Amniotic epithelial cell (primary cell): ENCODE measurements at places on chromosomes 5 and 9.

GRCh38 chr5:32709750-32710549 is 1.2 kb upstream of the NPR3 start:
- peak; percentile 71 for DNase-seq

GRCh38 chr5:162360373-162360931 is 292.9 kb downstream of the GABRG2 start:
- DNase-seq = no peak

DNA sequence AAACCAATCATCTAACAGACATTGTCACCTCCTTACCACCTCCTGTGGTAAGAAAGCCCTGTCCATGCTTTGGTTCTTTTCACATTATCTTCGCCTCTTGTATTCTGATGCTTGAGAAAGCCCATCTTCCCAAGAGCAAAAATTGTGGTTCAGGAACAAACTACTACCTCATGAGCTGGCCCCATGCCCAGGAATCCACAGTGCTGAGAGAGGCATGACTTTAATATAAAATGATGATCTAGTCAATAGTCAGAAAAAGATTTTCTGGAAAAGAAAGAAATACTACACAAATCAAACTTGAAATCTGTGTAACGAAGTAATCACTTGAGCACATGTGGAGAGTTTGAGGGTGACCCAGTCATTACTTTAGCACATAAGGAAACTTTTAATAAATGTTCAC is 94.7 kb downstream of the FGF10 start:
- no peak for DNase-seq

GRCh38 chr5:10276691-10277090 is 26.6 kb downstream of the CCT5 start:
- no peak for DNase-seq

GRCh38 chr5:126531543-126532120 is 63.4 kb downstream of the ALDH7A1 start:
- DNase-seq = no peak

GRCh38 chr5:81230416-81230815 is 2.7 kb upstream of the CKMT2 start:
- peak; percentile 67 for DNase-seq

GRCh38 chr5:155935723-155936122 is 391.2 kb upstream of the SGCD start:
- DNase-seq = no peak

- no peak for DNase-seq
Observed at GRCh38 chr5:178818094-178818493, 41.7 kb upstream of the ZNF354B start.

DNA sequence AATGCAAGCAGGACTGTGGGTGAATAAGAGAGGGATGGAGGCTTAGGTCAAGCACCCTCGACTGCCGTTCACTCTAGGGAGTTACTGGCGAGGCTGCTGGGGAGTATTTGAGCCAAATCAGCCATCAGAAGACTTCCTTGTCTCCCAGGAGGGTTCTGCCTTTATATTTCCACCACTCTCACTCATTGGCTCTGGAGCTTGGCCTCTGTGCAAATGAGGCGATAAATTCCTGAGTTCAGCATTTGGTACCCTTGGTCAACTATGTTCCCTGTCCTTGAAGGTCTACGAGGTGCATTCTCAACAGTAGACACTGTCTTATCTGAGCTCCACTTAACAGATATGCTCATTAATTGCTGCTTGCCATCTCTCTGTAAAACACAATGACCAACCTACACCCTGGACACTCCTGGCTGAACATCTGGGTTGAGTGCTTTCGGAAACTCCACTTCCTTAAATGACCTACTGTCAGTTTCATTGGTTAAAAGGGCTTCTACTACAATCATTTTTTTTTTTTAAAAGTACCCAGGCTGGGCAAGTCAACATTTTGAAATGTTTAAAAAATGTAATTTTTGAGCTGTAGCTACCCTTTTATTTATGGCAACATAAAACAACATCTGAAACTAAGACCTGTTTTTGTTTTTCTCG is 153.2 kb downstream of the NTRK2 start:
- no peak for DNase-seq

DNA sequence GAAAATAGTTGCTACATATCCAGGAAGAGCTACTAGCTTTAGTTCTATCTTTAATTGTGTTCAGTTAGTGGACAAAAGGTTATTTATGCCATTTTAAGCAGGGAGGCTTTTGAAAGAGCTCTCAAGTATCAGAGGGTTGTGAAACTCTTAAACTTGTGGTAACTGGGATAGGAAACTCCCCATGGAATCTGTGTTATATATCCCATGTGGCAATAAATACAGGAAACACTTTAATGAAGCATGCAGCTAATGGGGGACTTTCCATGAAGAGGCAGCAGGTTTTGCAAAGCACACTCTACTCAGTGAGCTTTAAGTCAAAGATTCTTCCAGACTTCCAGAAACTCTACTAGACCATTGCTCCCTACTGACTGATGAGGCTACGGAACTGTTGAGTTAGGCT is 805.0 kb upstream of the C9orf72 start:
- peak; percentile 11 for DNase-seq

GRCh38 chr5:59361454-59361853 is 532.1 kb downstream of the PDE4D start:
- no peak for DNase-seq

DNA sequence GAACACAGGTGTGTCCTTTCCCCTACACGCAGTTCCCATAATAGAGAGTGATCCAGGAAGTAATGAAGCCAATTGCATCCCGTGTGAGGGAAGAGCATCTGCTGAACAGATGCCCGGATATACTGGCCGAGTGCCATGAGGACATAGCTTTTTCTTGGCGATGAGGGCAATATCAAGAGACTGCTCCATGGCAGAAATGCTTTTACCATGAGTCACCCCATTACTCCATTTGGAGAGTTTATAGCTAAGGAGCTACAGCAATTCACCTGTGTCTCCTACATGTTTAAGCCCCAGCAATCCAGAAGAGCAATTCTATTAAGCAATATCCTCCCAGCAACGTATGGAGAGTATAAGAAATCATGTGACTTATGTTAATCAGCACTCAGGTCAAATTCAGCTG is 222.0 kb upstream of the KLF4 start:
- DNase-seq = peak; percentile 87

- no peak for DNase-seq
Observed at GRCh38 chr5:107952450-107952849, 281.7 kb upstream of the EFNA5 start.

- DNase-seq = no peak
Observed at GRCh38 chr9:130523921-130524320, 55.5 kb upstream of the FUBP3 start.

- DNase-seq = peak; percentile 70
Observed at GRCh38 chr9:127122176-127123063, at the start of gene ANGPTL2. ANGPTL2 (minus strand) TSS chr9:127122635; CDS start chr9:127108731, 13,904 bp downstream.

- peak; percentile 52 for DNase-seq
Observed at GRCh38 chr9:2837915-2838314, 6.0 kb downstream of the PUM3 start.

GRCh38 chr5:121834021-121834420 is 17.7 kb upstream of the FTMT start:
- DNase-seq = no peak

- no peak for DNase-seq
Observed at GRCh38 chr9:79006546-79006945, 565.2 kb upstream of the TLE4 start.

DNA sequence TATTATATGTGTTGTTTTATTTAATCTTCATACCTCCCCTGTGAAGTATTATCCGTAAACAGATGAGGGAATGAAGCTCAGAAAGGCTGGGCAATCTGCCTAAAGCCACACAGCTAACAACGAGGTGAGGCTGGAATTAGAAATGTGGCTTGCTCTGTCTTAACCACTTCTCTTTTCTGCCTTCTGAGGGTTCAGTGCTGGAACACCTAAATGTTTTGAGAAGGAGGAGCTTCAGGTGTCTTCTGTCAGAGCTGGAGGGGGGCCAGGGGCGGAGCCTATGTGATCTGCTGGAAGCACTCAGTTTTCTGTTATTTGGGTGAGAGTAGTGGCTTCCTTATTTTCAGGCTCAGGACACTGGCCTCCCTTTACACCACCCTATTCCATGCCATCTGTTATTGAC is 35.0 kb upstream of the ARAP3 start:
- DNase-seq = no peak

- no peak for DNase-seq
Observed at GRCh38 chr9:107044872-107045271, 181.9 kb downstream of the ZNF462 start.

- no peak for DNase-seq
Observed at GRCh38 chr5:54881286-54882005, 103.9 kb downstream of the ESM1 start.

GRCh38 chr9:89593727-89594427 is 10.9 kb upstream of the GADD45G start:
- DNase-seq = peak; percentile 32

- peak; percentile 45 for DNase-seq
Observed at GRCh38 chr9:15541872-15542271, 11.0 kb upstream of the CCDC171 start.

- peak; percentile 99 for DNase-seq
Observed at GRCh38 chr5:67301285-67301903, 104.8 kb upstream of the CD180 start.

DNA sequence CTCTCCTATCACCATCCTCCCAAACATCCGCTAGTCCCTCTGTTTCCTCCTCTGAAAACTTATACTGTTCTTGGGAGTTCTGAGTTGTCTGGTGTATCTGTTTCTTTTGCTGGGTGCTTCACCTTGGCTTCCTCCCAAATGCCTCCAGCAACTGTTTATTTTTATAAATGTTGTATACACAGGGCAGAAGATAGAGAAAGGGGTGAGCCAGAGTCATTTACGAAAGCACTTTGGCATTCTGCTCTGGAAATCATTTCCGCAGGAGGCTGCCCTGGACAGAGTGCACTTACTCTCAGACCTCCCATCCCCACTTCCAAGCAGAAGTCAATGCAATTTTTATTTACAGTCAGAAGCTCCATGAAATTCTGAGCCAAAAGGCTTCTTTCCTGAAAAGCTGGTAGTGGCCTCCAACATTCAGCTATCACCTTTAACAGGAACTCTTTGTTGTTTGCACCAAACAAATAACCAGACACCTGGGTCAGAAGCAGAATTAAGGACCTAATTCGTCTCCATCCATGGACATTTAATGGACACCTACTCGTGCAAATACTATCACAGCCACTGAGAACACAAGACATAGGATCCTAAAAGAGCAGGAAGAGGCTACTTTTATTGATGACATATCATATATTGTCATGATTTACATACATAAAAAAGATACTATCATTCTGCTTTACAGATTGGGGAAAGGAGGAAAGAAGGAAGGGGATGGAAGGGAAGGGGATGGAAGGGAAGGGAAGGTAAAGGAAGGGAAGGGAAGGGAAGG is 229.5 kb upstream of the PAPPA start:
- peak; percentile 98 for DNase-seq

DNA sequence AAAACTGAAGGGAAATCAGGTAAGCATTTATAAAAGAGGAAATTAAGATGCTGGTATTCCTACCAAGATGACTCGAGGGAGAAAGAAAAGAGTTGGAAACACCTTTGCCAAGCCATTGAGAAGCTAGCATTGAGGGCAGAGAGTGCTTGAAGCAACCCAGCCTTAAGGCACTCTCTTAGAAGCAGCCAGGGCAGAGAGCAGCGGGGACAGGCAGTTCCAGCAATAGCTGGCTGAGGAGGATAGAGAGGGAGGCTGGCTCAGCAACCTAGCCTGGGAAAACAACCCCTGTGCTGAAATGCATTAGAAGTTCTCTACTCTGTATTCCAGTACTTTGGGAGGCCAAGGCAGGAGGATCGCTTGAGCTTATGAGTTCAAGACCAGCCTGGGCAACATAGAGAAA is 40.3 kb upstream of the HSPA9 start:
- no peak for DNase-seq

DNA sequence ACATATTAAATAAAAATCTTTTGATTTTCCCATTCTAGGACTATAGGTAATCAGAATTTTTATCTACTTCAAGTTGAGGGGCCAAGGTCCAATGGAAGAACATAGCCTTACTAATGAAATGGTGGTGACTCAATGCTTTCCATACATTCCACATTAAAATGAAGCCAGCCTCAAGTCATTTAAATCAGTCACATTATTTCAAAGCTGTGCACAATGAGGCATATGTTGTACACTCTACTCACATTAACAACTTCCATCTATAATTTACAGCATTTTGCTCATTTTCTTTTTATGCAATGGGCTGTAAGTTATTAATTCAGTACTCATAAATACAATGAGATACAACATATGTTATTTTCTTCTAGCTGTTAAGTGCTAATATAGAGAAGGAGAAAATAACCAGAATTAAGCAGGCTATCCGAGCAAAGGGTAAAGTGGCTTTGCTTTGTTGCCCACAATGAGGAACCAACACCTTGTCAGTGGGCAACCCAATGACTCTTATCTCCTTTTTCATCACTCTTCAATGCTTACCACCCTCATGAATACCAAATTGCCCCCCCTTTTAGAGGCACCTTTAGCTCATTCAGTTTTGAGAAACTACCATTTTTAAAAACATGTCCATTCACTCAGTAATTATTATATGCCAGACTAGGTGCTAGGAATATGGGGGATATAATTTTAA is 52.4 kb downstream of the TTLL11 start:
- DNase-seq = no peak

DNA sequence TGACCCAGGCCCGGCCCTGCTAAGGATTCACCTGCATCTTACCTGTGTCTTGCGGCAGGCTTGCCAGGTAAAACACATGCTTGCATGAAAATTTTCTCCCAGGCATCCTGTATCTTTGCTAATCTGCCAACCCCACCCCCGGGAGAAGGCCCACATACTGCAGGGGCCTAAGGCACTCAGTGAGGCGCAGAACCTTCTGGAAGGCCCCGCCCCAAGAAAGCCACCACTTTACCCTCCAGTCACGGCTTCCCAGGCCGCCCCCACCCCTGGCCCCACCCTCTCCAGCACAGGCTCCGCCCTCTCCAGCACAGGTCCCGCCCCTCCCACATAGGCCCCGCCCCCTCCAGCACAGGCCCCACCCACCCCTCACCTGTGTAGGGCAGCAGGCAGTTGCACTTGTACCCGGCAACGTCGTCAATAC is 29.8 kb upstream of the SEC16A start:
- no peak for DNase-seq

DNA sequence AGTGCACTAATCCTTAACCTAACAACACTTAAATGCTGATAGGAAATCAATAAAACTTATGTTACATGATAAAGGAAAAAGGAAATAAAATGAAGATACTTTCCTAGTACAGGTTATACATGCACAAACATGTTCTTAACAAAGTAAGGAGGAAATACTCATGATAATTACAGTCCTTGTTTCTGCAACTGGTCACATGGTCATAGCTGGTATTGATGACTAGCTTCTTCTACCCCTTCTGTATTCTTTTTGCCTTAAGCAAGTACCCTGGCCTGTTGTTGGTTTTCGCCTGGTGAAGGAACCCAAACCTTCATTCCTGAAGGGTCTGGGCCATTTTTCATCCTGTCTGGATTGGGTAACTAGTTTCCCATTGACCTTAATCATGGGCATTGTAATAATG is 93.7 kb upstream of the FBN2 start:
- DNase-seq = no peak

DNA sequence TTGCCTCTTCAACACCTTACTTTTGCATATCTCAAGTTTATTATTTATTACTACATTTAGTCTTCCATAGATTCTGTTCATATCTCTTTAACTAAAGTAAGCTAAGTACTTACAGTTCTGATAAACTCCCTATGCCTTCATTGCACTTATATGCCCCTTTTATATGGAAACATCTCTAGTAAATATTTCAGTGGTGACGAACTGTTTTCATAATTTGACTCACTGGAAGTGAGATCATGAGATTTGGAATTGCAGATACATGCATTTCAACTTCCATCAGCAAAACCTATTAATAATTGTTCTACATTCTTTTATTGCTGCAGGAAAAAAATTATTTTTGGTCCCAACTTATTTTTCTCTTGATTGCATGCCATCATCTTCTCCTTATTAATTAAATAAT is 263.5 kb downstream of the CD180 start:
- DNase-seq = peak; percentile 33

GRCh38 chr9:97572196-97572891 is 60.8 kb downstream of the TSTD2 start:
- DNase-seq = no peak
